ENCODE measurements at places on chromosomes 2 and 18. TPM values are rescaled to one million over a fixed set of nuclear protein-coding genes. Genes with fewer than 3 reads are reported as not detected.

GRCh38 chr2:240628808-240629618, 3.7 kb downstream of the GPR35 start:
- no peak for DNase-seq

DNA sequence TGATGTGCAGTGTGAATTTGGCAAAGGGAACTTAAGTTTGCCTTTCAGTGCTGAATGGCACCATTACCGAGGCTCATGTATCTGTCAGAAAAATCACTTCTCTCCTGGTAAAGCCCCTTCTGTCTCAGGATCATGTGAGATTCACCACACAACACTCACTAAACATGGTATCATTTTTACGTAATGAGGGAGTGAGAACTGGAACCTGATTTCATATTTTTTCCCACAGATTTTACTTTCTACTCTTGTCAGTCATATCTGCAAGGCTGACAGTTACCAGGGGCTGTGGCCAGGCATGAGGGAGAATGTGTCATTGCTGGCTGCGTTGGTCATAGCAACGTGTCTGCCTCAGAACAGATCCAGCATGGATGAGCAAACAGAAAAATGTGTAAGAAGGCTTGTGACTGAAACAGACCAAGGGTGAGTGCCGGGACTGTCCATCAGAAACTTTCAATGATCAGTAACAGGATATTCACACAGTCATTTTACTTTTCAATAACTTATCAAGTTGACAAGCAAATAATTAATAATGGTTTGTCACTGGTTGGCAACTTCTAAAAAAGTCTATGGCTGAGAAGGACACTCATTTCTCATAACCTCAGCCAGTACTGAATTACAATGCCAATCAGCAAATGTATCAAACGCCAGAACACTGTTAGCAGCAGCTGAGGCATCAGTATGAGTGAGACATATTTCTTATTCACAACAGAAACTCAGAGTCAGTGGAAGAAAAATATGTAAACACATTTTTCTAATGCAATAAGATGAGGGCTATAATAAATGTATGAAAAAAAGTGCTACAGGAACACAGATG, 100.5 kb downstream of the CDC42EP3 start:
- no peak for DNase-seq

- no peak for DNase-seq
These were observed 284.1 kb downstream of the PHLPP1 start for GRCh38 chr18:62999392-62999791.

The ANKRD30B gene
- polyA plus RNA-seq: 0.22 TPM

The TPGS2 gene
- polyA plus RNA-seq: 66.2 TPM

The DAPL1 gene
- 2.7 TPM for polyA plus RNA-seq

The CKAP2L gene
- not detected for polyA plus RNA-seq

The DTNA gene
- polyA plus RNA-seq: 4.9 TPM

Measured in small intestine (tissue), 16 donors.